ENCODE measurements at places on chromosomes 13 and 19. TPM values are rescaled to one million over a fixed set of nuclear protein-coding genes. Genes with fewer than 3 reads are reported as not detected.

GRCh38 chr13:35600137-35600536, 123.6 kb upstream of the MAB21L1 start:
- no peak for DNase-seq

- no peak for DNase-seq
Observed at GRCh38 chr13:50156140-50156539, 140.9 kb downstream of the KCNRG start.

GRCh38 chr13:44280456-44280855, 93.2 kb upstream of the SERP2 start:
- DNase-seq = no peak

GRCh38 chr13:19982447-19983043, 24.0 kb downstream of the ZMYM2 start:
- DNase-seq = no peak

DNA sequence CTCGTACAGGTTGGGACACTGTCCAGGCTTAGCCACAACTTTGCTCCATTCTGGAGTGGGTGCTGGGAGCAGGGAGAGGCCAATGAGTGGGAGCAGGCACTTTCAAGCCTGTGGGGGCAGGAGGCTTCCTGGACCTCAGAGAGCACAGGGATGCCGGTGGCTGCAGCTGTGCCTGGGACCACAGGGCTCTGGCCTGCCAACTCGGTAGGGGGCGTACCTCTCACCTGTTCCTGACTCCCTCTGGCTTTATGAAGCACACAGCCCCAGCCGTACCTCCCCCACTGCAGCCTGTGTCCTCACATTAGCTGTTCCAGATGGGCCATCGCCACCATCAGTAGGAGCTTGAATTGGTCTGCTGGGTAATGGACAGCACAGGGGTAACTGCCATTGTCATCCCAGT, 278.7 kb upstream of the KLHL1 start:
- DNase-seq = no peak

DNA sequence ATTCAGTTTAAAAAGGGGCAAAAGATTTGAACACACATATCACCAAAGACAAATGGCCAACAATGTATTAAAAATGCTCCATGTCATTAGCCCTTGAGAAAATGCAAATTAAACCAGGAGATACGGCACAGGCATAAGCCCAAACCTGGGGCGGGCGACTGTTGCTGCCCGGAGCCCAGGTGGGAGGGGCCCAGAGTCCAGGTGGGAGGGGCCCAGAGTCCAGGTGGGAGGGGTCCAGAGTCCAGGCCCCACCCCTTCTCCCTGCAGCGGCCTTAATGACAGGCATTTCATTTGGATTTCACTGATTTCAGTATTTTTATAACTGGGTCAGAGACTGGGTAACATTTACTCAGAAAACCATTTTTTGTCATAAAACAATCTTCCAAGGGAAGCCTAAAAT, 78.2 kb downstream of the RASA3 start:
- DNase-seq = no peak

DNA sequence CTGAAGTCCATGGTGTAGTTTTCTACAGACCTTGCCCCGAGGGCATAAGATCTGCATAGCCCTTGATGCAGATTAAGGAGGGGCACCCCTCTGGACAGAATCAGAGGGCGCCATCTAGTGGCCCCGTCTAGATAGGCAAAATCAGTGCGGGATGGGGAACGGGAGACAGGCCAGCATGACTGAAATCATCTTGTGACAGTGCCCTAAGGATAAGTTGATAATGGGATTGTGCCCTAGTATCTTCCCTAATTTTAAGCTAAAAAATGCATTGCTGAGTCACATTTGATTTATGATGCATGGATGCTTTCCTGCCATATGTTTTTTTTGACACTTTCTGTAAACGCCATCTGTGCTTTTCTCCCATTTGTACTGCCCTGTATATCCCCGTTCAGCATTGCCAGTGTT, 19.0 kb upstream of the GPI start:
- no peak for DNase-seq

DNA sequence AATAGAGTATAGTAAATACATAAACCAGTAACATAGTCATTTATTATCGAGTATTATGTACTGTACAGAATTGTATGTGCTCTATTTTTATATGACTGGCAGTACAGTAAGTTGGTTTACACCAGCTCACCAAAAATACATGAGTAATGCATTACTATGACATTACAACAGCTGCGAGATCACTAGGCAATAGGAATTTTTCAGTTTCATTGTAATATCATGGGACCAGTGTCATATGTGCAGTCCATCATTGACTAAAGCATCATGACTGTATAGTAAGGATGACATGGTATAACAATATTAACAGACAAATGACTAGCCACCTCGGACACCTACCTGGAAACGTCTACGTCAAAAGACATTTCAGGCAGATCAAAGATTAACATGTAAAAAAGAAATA, 33.6 kb downstream of the ATP7B start:
- DNase-seq = no peak

DNA sequence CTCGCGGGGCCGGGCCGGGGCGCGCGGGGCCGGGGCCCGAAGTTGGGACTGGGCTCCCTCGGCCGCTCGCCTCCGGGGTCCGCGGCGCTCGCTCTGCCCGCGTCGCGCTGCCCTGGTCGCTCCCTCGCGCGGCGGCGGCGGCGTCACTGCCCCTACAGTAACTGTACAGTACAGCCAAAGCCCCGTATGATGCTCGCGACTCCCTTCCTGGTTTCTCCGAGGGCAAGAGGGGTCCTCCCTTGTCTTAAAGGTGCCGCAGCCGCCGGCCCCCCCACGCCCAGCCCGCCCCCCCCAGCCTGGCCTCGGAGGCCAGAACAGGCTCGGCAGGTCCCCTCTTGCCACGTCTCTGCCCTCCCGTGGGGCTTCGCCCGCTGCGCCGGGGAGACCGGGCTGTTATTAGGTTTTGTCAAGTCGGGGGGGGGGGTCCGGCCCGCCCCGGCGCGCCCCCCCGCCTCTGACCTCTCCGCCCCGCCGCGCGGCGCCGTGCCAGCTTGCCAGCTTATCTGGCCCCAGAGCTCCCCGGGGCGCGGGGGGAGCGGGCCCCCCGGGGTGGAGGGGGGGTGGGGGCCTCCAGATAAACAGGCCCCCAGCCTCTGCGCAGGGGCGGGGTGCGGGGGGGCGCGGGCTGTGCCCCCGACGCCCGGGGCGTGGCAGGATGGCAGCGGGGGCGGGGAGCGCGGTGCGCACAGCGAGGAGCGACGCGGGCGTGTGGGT, at the start of gene ZBTB7A:
TSS of gene ZBTB7A (minus strand) at position 218 of the 714 bp plus-strand sequence. CDS start 11,667 bp downstream, outside the sequence.
- no peak for DNase-seq

- no peak for DNase-seq
Observed at GRCh38 chr13:111467111-111467890, 146.9 kb downstream of the TEX29 start.

DNA sequence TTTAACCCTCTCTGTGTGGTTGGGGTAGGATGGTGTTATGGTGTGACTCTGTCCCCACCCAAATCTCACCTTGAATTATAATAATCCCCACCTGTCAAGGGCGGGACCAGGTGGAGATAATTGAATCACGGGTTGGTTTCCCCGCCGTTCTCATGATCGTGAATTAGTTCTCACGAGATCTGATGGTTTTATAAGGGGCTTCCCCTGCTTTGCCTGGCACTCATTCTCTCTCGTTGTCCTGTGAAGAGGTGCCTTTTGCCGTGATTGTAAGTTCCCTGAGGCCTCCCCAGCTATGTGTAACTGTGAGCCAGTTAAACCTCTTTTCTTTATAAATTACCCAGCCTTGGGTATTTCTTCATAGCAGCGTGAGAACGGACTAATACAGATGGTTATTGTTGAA, 68.8 kb downstream of the ARHGEF7 start:
- no peak for DNase-seq

DNA sequence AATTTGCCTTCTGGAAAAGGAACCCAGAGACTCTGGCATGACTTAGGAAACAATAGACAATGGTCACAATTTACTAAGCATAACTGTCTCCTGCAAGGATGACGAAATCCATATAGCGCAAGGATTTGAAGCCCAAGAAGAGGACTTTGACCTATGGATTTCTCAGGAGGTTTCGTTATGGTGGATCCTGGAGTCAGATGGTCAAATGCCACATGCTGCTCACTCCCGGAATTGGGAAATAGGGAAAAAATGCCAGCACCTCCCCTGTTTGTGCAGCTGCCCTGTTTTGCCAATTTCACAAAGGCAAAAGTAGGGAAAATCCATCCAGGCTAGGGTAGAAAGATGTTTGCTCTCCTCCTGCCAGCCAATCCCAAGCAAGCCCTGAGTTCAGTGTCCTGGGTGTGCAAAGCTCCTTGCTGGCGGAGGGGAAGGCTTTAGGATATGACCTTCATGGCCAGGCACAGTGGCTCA, 23.4 kb downstream of the RDH8 start:
- no peak for DNase-seq

DNA sequence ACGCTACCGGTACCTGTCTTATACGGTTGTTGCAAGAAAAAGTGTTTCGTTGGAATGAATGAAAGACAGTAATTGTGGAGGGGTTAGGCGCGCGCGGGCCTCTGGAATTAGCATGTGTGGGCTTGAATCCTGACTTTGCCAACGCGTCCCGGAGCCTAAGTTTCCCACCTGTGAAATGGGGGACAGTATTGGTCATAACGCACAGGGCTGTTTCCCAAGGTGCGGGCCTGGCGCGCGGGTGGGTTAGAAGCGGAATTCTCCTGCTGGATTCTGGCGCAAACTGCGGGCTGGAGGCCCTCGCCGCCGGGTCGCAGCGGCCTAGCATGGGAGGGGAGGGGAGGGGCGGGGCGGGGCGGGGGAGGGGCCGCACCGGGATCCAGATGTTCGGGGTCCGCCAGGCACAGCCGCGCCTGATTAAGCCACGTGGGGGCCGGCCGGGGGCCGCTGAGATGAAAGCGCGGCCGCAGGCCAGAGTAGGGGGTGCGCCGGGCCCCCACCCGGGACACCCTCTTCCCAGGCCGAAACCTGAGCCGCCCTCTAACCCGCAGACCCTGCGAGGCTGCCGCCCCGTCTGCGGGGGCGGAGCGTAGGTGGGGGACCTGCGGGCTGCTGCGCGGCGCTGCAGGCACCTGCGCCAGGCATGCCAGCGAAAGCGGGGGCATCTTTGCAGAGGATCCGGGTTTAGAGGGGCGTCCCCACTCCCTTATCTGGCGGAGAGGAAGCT, 1.2 kb upstream of the TMEM59L start:
- no peak for DNase-seq

- no peak for DNase-seq
Observed at GRCh38 chr13:35855531-35856019, 275.6 kb downstream of the DCLK1 start.

DNA sequence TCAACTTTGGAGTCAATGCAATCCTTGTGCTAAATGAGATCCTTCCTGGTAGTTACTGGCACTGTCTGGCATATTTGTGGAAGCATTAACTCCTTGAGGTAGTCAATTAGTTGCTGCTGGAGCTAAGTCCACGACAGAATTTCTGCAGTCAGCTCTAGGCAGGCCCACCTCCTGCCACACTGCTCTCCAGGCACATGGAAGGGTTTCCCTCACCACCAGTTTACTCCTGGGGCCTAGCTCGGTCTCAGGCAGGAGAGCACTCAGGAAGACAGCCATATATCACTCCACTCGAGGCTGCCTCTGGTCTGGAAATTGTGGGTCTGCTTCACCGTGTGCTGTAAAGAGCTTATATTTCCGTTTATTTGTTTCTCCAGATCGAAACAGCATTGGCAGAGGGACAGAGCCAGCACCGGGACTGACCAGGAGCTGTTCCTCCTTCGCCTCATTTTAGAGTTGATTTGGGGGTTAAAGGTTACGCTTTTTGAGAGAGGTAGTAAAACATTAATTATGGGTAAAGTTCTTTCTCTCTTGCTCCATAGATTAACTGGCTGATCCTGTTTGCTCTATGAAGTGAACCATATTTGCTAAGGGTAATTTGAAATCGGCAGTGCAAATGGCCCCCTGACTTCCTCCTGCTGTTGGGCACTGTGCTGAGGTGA, 20.6 kb upstream of the GTF3A start:
- no peak for DNase-seq

DNA sequence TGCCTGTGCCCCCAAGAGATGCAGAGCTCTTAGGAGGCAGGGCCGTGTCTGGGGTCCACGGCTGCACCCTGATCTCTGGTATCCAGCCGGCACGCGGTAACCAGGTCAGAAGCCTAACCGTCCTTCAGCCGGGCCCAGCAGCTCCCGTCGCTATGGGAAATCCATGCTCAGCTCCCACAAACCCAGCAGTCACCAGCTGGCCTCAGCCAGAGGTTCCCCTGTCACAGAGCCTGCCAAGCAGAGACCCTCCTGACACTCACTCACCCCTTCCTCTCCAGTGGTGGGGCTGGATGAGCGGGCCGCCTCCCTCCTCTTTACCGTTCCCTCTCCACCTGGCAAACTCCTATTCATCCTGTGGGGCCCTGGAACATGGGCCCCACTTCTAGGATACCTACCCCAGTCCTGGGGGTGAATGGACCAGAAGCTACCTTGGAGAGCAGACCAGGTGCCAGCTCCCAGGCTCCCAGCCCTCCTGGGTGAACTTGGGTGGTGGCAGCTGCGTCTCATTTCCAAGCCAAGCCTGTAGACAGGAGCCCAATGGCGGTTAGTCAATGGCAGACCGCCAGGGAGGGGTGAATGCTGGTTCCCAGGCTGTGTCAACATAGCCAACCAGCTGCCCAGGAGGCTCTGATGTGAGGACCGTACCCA, 21.4 kb upstream of the TCF3 start:
- DNase-seq = no peak

GRCh38 chr13:20414546-20415305, 110.9 kb downstream of the CRYL1 start:
- DNase-seq = peak; percentile 80

DNA sequence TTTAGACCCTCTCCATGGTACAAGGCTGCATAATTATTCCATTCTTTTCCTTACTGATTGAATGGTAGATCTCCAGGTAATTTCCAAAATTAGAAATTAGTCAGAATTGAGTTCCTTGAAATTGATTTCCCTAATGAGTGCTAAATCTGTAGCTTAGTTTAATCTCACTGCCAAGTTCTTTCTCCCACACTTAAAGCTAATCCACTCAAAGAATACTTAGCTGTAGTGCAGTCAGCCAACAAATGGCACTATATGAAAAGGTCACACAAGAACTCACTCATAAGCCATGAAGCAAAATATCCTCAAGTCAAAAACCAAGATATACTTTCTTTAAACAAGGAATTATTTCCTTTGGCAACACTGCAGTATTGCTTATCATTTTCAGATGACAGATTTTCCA, 62.0 kb downstream of the XPO4 start:
- DNase-seq = no peak

- peak; percentile 92 for DNase-seq
Observed at GRCh38 chr19:21568816-21569493, 63.6 kb downstream of the ZNF429 start.

- no peak for DNase-seq
Observed at GRCh38 chr19:18613589-18614234, 1.0 kb downstream of the TMEM59L start.

- no peak for DNase-seq
Observed at GRCh38 chr13:108033800-108034707, 181.3 kb downstream of the LIG4 start.

Gene INSL3
- total RNA-seq = 0.61 TPM

Gene SERTAD1
- total RNA-seq = 20.2 TPM

Gene CBY2
- total RNA-seq = not detected

Gene TNFAIP8L1
- 6.9 TPM for total RNA-seq

Gene SLC44A2
- total RNA-seq = 110 TPM

Gene CD22
- total RNA-seq = 1.3 TPM

Gene APOC1
- total RNA-seq = 32.3 TPM

Gene ZSWIM4
- 5.2 TPM for total RNA-seq
